ENCODE measurements at places on chromosomes 3 and 15. TPM values are rescaled to one million over a fixed set of nuclear protein-coding genes. Genes with fewer than 3 reads are reported as not detected.

DNA sequence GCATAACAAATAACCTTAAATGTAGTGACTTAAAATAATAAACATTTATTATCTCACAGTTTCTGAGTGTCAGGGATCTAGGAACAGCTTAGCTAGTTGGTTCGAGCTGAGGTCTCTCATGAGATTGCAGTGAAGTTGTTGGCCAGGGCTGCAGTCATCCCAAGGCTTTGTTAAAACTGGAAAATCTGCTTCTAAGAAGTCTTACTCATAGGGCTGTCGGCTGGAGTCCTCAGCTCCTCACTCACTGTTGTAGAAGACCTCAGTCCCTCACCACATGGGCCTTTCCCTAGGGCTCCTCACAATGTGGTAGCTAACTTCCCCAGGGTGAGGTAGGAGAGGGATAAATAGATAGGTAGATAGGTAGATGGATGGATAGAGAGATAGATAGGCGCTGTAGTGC is 20.8 kb upstream of the SLC7A14 start:
- no peak for DNase-seq

DNA sequence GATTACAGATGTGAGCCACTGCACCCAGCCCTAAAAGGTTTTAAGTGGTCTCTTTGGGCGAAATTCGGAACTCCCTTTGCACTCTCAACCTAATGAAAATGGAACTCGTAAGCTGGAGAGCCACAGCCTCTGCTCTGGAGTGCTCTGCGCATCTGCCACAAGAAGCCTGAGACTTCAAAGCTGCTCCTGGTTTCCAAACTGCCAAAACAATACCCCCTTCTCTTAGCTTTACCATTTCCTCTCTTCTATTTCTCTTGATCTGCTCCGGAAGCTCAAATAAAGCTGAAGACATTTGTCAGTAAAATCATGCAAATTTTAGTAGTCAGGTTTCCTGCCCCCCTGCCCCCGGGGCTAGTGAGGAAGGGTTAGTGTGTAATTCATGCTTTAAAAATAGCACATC is 312.7 kb downstream of the MFSD1 start:
- no peak for DNase-seq

DNA sequence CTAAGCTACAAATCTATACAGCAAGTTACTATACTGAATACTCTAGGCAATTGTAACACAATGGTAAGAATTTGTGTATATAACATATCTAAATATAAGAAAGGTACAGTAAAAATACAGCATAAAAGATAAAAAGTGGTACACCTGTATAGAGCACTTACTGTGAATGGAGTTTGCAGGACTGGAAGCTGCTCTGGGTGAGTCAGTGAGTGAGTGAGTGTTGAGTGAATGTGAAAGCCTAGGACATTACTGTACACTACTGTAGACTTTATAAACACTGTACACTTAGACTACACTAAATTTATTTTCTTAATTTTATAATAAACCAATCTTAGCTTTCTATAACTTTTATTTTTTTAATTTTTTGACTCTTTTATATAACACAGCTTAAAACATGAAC is 123.1 kb downstream of the ZMAT3 start:
- no peak for DNase-seq

GRCh38 chr3:138774529-138775253 is 60.0 kb downstream of the PIK3CB start:
- DNase-seq: peak; percentile 86

GRCh38 chr3:98657457-98657856 is 64.0 kb upstream of the CPOX start:
- no peak for DNase-seq

Gene LOXL1
- total RNA-seq: 31.3 TPM

GRCh38 chr3:65210026-65210814 is 522.4 kb upstream of the ADAMTS9 start:
- peak; percentile 1 for DNase-seq

Gene NMNAT3
- not detected for total RNA-seq

Gene TF
- total RNA-seq: under 0.01 TPM

Gene UPK1B
- not detected for total RNA-seq

GRCh38 chr3:129315998-129316247 is 37.3 kb downstream of the HMCES start:
- DNase-seq: no peak

Gene CFAP92
- not detected for total RNA-seq

Gene FAM240A
- total RNA-seq: not detected

GRCh38 chr15:98682992-98683701 is 34.8 kb downstream of the IGF1R start:
- DNase-seq: no peak

- no peak for DNase-seq
These were observed 58.6 kb downstream of the DLG1 start for GRCh38 chr3:197239857-197240256.

DNA sequence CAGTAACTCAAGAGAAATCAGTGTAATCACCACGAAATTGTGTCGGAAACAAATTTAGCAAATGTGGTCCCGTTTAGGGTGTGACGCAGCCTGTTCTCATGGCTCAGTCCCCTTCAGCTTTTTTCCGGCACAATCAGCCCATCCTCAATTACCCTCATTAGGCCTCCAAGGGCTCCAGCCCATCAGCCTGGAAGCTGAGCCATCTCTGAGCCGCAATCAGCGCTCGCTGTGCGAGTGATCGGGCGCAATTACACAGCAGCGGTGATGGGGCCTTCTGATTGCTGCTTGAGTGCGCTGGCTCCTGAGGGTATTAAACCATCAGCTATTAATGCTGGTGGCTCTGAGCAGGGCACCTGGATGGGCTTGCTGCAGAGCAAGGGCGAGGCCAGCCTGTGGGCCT is 55.6 kb downstream of the PLXNA1 start:
- no peak for DNase-seq

Gene PLSCR5
- not detected for total RNA-seq

Gene NLGN1
- 15.6 TPM for total RNA-seq

DNA sequence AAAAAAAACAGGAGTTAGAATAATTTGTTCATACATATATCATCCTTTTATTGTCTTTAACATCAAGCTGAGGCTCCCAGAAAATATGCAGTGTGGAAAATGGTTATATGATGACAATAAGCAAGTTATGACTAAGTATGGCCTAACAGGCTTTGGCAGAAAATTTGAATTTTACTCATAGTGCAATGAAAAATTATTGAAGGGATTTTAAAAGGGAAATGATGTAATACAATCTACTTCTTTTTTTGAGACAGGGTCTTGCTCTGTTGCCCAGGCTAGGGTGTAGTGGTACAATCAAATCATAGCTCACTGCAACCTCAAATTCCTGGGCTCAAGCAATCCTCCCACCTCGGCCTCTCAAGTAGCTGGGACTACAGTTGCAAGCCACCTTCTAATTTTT is 78.7 kb downstream of the FAIM start:
- DNase-seq: no peak

GRCh38 chr3:161284989-161285388 is 63.9 kb downstream of the NMD3 start:
- DNase-seq: no peak

GRCh38 chr3:4475804-4476203 is 8.7 kb upstream of the SUMF1 start:
- no peak for DNase-seq

Gene NPAP1
- total RNA-seq: not detected

Gene MME
- total RNA-seq: 71.5 TPM

GRCh38 chr3:127786353-127787070 is 35.8 kb downstream of the MGLL start:
- peak; percentile 46 for DNase-seq

- DNase-seq: peak; percentile 64
These were observed 101.6 kb downstream of the CPN2 start for GRCh38 chr3:194249323-194250097.

DNA sequence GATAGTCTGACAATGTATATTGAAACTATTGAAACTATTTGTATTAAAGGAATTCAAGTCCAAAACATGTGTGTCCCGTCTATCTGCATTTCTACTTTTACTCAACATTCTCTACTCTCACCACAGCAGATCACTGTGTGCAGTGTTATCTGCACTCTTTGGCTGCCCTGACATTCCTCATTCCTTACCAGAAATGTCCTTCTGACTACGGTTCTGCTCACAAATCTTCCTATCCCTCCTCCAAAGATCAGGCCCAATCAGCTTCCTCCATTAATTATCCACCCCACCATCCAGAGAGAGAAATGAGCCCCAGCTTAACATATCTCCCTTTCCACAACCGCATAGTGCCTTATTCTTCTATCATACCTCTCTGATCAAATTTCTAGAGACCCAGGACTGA is 94.7 kb downstream of the TBL1XR1 start:
- no peak for DNase-seq

- DNase-seq: no peak
These were observed 215.9 kb upstream of the TPRG1 start for GRCh38 chr3:188955919-188956318.

Gene GLT8D1
- 39.7 TPM for total RNA-seq

Gene CYP11A1
- not detected for total RNA-seq

- DNase-seq: no peak
These were observed 13.1 kb downstream of the GABRR3 start for GRCh38 chr3:98021830-98022560.

DNA sequence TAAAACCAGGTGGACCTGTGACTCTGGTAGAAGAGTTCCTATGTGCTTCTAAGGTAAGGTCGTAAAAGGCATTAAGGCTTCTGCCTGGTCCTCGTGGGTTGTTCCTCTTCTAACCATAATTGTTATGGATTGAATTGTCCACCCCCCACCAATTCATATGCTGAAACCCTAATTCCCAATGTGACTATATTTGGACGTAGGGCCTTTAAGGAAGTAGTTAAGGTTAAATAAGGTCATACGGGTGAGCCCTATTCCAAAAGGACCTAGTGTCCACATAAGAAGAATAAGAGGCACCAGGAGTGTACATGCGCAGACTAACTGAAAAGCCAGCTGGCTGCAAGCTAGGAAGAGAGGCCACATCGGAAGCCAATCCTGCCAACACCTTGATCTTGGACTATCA is 1.9 kb downstream of the ADPGK start:
- no peak for DNase-seq

DNA sequence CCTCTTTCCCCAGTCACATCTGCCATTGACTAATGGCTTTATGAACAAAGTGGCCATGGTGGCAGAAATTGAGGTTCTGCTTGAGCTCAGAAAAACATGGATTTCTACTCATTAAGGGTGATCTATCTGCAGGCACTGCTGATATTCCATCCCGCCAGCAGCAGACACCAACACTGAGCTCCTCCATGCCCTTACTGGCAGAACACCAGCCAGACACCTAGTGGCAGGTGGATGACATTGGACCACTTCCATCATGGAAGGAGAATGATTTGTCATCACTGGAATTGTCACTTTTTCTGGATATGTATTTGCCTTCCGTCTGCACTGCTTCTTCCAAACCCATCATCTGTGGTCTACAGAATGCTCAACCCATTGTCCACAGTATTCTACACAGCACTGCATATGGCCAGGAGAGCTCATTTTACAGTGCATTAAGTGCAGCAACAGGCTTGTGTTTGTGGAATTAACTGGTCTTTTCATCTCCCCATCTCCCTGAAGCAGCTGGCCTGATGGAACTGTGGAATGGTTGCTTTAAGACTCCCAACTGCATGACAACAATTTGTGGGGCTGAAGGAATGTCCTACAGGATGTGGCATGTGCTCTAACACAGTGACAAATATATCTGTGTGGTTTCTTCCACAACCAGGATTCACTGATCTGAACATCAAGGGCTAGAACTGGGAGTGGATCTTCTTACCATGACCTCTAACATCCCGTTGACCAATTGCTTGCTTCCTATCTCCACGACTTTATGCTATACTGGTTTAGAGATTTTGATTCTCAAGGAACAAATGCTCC is 103.4 kb downstream of the WNT7A start:
- no peak for DNase-seq

Data from SJCRH30 (cell line).